ENCODE measurements at places on chromosomes 13 and 19. TPM values are rescaled to one million over a fixed set of nuclear protein-coding genes. Genes with fewer than 3 reads are reported as not detected.

The NCAN gene
- not detected for total RNA-seq

The SGCG gene
- total RNA-seq = 0.16 TPM

The CGB3 gene
- total RNA-seq = not detected

The ANGPTL4 gene
- total RNA-seq = 26.3 TPM

The KIR3DL1 gene
- not detected for total RNA-seq

The ZNF414 gene
- total RNA-seq = 3.6 TPM

The MED25 gene
- 25.1 TPM for total RNA-seq
